ENCODE measurements at places on chromosomes 2 and 18. TPM values are rescaled to one million over a fixed set of nuclear protein-coding genes. Genes with fewer than 3 reads are reported as not detected.

PCGF1 gene
- total RNA-seq, result 26.2 TPM

DLX2 gene
- 0.33 TPM for total RNA-seq

ZCCHC2 gene
- total RNA-seq, result 12.3 TPM

IL1B gene
- 11.9 TPM for total RNA-seq

SKOR2 gene
- total RNA-seq, result not detected

Data from smooth muscle cell of the pulmonary artery (primary cell).